ENCODE measurements at places on chromosomes 6 and 20.

DNA sequence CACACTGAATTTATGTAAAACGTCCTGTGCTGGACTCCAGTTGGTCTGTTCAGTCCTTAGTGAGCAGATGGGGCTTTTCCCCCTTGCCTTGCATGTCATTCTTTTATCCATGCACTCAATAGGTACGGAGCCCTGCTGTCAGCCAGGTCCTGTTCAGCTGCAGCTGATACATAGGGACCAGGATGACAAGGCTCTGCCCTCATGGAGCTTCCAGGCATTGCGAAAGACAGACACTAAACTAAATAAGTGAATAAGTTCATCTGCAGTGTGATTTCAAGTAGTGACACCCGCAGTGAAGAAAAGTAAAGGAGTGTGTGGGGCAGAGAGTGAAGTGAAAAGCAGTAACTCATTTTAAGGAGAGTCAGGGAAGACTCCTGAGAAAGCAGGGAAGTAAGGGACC lies 324.2 kb downstream of the NRN1 start:
- DNase-seq = no peak

DNA sequence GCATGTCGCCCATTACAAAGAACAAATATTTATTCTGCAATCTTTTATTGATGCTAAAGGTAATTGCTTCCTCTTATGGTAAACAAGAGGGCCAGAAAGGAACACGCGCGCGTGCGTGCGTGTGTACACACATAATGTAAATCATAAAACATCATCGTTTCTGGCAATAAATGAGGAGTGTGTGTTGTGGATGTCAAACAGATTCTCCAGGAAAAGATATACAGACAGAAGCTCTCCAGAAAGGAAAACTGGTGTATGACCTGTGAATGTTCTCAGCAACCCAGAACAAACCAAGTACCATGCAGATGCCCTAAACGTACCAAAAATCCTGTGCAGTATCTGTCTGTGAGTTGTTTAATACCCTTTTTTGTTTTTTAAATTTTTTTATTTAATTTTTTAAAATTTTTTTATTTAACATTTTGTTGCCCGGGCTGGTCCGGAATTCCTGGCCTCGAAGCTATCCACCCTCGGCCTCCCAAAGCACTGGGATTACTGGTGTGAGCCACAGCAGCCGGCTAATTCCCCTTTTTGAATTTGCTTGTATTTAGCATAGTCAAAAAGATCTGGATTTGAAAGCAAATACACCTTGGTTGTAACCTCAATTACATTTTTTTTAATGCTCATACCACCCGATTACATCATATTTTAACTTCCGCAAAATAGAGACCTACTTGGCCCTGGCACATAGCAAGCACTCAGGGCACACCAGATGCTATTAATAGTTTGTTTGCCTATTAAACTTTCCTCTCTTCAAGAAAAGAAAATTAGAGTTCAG lies 909 bp upstream of the NUDT3 start:
- DNase-seq = no peak

DNA sequence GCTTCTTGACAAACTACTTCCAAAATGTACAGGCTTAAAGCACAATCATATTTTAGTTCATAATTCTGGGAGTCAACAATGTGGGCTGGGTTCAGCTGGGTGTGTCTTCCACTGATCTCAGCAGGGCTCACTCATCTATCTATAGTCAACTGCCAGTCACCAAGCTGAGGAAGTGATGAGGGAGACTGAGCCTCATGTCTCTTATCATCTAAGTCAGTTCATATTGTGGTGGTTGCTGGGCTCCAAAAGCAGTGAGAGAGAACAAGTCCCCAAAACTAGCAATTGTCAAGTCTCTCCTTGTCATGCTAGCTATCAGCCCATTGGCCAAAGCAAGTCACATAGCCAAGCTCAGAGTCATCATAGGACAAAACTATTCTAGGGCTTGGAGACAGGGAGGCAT lies 465.9 kb upstream of the ARID1B start:
- no peak for DNase-seq

DNA sequence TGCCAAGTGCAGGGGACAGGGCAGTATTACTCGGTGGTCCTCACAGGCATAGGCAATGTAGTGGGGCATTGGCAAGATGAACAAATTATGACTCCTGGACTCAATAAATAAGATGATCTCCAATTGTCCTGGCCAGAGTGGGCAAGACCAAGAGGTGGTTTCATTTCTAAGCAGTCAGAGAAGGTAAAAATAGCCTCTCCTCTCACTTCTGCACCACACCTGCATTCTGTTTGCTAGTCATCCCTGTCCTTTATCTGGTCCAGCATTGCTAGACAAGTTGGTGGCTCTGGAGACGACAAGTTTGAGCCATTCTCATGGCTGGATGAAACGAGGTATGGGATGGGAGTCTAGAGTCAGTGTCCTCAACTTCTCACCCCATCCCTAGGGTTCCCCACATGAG lies 83.0 kb downstream of the BANF2 start:
- no peak for DNase-seq

DNA sequence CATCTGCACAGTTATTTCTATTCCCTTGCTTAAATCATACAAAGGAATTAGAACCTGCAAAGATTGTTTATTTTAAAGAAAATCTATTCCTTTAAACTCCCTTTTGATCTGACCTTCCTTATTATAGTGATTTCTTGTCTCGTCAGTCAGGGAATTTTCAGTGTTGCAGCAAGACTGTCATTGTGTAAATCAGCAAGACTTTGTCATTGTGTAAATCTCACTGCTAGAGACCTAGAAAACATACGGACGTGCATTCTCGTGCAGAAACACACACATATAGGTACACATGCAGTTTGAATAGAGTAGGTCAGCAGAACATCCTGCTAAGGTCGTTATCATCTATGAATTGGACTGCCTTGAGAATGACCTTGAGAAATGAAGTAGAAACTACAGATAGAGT lies 6.2 kb upstream of the SGK1 start:
- no peak for DNase-seq

DNA sequence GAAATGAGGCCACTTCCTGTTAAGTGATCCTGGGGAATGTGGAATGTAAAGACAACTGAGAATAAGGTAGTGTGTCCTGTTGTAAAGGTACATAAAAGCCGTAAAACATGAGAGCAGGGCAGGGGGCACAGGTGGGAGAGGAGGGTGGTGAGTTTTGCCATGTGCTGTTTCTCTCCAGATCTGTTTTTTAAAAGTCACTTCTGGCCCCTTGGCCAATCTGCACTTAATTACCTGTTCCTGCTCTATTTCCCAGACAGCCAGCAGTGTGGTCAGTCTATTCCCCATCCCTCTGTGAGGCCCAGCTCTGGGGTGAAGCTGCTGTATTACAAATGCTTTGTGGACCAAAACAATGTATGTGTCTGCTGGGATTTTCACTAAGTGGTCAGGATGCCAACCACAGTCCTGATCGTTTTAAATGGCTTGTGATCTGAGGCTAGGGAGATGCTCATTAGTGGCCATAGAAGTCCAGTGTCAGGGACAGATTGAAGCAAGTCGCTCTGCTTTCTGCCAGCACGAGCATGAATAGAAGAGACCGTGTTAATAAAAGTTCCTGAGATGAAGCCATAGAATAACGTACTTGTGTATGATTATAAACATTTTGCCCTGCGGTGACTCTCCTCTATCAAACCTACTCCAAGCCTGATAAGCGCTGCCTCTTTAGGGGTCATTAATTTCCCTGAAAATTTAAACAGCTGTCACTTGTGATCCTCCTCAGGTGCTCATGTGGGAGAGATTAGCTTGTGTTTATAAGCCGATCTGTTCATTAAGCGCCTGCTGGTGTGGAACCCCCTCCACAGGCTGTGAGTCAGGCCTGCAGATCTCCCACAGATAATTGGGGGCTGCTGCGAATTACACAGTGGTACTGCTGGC lies 111.8 kb upstream of the CENPW start:
- DNase-seq = no peak

GRCh38 chr6:144155529-144155928 lies 5.2 kb downstream of the STX11 start:
- DNase-seq = no peak

DNA sequence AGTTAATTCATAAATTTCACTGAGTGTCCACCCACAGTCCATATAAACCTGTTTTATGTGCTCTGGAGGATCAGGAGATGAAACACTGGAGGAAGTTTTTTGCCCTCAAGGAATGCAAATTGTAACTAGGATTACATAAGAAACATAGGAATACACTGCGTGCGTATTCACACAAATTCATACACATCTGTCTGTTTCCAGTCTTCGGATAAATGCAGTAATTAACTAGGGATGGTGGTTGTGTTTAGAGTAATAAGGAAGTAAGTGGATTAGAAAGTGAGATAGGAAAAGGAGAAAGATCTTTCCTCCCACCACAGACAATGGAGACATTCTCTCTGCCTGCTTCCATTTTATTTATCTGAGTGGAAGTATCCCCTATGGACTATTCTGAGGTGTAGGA lies 35.7 kb upstream of the POPDC3 start:
- DNase-seq = no peak

- DNase-seq = no peak
Observed at GRCh38 chr20:2807019-2807418, 6.6 kb upstream of the CPXM1 start.

DNA sequence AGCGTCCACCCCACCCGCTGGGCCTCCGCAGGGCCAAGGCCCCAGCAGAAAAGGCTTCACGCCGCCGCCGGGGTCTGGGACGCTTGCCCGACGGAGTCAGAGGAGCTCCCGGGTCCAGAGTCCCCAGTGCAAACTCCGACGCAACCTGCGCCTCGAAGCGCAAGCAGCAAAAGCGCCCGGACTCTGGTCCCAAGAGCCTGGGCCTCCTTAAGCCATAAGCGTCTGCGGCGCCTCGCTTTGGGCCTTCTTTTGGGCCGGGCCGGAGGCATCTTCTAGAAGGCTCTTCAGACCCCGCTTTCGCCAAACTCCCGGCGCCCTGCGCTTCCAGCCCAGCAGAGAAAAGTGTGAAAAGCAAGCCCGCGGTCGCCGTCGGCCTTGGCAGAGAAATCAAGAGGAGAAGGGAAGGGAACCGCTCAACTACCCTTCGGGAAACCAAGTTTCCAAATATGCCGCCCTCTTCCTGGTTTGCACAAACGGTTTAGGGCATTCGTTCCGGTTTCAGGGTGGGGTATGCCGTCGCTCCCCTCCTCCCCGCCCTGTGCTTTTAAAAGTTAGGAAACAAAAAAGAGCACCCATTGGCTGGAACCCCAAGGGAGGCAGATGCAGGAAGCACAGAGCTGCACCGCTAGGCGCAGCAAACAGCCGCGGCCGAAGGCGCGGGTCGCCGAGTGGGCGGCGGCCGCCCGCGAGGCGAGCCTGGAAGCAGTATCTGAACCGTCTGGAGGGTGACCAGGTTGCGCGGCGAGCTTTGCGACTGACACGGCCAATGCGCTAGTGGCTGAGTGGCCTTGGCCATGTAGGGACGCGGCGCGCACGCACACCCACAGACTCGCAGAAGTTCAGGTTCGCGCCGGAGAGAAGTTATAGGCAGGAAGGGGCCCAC lies 1.2 kb downstream of the TBX18 start:
- DNase-seq = no peak

GRCh38 chr6:45488269-45488668 lies 110.5 kb upstream of the SUPT3H start:
- no peak for DNase-seq

DNA sequence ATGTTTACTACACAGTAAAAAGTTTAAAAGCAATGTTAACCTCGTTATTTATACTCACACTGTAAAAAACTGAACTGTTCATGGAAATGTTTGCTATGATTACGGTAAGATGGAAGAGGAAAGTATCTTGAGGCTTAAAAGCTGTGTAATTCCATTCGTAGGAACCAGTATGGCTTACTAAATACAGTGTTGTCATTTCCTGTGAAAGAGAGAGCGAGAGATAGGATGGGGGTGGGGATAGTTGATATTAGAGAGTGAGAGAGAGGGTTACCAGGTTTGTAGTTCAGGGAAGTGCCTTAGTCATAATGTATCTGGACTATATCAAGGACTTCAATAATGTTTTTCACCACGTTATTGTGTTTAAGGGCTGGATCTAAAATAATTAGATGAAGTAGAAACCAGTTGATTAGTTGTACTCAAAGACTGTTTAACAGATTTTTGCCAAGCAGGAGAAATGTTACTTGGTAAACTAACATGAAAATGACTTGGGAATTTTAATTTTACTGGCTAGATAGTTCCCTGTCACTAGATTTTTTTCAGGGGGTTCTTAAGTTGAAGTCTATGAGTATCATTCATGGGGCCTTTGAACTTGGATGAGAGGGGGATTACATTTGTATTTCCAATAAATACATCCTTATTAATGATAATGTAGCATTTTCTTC lies 30.4 kb downstream of the AFDN start:
- no peak for DNase-seq

GRCh38 chr20:43863821-43864544 lies 50.7 kb upstream of the TOX2 start:
- no peak for DNase-seq

- peak; percentile 70 for DNase-seq
Observed at GRCh38 chr6:37242429-37243052, 15.0 kb upstream of the TBC1D22B start.

DNA sequence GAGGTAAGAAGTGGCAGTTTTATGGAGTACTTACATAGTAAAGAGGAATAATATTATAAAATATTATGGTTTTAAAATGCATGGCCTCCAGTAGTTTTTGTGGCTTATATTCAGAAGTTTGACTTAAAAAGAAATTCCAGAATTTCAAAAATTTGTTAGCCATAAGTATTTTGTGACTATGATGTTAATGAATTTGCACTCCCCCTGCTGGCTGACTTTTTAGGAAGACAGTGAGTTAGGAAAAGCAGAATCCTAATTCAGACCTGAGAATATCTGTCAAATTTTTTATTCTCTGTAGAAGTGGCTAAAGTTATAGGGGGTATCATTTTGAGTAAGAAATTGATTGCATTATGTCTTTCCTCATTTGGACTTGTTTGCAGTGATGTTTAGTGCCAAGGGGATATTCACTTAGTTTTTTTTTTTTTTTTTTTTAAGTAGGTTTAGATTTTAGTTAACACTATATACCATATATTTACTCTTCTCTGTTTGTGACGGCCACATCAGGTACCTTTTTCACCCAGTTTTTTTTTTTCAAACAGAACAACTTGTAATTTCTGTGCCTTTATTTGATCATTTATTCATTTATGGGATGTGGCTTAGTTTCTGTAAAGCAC lies 40.8 kb downstream of the ZFAND3 start:
- peak; percentile 76 for DNase-seq

- no peak for DNase-seq
Observed at GRCh38 chr6:5246141-5247097, 14.3 kb downstream of the LYRM4 start.

- peak; percentile 61 for DNase-seq
Observed at GRCh38 chr6:32796848-32797776, 19.7 kb downstream of the HLA-DOB start.

- DNase-seq = no peak
Observed at GRCh38 chr20:56069016-56069415, 63.7 kb upstream of the CBLN4 start.

DNA sequence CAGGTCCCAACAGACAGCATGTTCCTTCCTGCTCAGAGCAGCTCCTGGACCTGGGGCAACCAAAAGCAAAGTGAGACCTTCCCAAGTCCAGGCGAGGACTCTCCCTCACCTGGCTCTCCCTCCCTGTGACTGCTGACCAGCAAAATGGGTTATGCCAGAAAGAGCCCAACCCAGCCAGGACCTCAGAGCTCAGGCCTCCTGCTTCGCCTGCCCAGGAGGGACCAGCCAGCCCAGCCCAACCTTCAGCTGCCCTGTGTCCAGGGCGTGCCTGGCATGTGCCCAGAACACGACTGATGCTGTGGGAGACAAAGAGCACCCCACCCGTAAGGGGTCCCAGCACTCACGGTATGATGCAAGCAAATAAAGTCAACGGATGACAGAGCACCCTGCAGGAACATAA lies 74.0 kb upstream of the CST7 start:
- no peak for DNase-seq
